Stimulated activated CD8-positive, alpha-beta memory T cell treated with anti-CD3 and anti-CD28 coated beads, Interleukin-7, amount 100 ng/mL, for 1 hour (primary cell): ENCODE measurements at places on chromosomes 5 and 9.

DNA sequence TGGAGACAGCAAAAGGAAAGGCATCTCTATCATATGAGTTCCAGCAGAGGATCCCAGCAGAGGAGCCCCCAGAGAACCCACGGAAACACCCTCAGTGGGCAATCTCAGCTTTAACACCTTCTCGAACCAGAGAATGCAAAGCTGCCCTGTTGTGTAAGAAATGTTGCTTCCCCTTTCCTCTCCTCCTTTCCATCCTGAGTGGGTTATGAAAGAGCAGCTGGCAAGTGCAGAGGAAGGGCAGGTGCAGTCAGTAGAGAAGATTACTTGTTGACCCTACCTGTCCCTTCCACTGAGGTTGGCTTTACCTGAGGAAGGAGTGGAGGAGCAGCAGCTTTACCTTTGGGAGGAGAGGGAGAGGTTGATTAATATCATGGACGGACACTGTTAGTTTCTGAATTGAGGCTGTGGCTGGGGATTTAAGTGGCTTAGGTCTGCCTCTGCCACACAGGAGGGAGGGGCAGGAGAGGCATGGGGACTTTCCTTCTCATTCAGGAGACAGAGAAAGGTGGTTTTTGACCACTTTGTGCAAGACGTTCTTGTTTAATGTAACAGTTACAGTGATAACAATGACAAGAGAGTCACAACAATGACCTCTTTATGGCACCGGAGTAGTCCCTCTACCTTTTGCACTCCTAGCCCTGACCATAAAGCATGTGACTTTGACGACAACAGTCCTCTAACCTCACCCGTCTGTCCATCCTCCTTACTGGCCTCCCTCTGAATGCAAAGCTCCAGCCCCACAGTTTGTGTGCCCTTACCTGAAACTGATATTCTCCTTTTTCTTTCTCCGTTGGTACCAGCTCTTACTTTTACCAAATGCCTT lies 254.8 kb downstream of the NSG2 start:
- DNase-seq: no peak

DNA sequence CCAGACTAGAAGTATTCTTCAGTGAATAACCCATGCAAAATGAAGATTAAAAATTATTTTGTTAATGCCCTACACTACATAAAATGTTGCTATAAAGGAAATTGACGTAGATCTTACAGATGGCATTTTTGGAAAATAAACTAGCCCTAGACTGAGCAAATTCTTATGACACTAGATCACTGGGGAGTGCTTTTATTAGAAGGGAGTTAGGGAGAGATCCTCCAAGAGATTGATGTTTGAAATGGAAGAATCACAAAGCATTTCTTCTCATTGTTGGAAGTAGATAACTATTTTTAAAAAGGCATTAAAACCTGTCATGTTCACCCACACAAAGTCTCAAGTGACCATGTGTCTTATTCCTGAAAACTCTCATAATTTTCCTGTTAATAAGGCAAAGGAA lies 351.1 kb upstream of the TLE4 start:
- DNase-seq: no peak

DNA sequence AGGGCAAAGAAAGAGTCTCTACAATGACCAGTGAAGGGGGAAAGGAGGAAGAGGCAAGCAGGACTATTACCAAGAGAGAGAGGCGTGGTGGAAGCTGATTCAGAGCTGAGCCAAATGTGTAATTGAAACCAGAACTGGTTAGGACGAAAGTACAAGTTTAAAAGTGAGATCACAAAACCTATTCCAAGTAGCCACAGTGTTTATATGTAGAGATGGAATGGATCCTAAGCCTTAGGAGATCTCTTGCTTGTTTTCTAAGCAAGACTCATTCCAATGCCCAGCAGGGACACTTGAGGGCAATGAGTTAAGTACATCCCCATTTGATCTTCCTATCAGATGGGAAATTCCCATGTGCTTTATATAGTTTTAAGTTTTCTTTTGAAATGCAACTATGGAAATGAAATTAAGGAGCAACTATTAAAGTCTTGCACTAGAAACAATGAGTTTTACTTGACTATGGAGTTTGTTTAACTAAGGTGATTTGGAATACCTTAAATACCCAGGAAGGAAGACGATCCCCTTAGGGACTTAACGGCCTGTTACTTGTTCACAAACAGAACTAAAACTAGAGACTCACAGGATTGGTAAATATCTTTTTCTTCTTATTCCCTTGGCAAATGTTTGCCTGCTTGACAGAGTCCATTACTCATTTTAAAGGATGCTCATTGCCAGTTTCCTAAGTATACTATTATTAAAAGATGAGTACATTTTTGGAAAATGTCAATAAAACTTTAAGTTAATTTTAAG lies 51.1 kb upstream of the SNX2 start:
- no peak for DNase-seq

DNA sequence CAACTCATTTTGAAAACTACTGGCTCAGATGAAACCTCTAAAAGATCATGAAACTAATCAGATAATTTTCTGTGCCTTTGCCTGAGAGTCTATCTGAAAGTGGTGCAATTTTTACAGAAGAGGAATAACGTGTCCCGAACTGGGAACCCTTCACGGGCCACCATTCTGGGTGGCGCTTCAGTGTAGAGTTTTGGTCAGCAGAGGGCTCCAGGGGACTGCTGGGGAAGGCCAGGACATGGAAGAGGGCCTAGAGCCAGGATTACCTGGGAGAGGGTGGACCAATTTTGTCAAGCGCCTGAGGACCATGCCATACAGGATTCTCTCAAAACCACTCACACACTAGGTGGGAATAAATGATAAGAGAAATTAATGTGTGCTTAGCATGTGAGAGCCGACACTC lies 49.7 kb upstream of the PLEKHG4B start:
- no peak for DNase-seq

DNA sequence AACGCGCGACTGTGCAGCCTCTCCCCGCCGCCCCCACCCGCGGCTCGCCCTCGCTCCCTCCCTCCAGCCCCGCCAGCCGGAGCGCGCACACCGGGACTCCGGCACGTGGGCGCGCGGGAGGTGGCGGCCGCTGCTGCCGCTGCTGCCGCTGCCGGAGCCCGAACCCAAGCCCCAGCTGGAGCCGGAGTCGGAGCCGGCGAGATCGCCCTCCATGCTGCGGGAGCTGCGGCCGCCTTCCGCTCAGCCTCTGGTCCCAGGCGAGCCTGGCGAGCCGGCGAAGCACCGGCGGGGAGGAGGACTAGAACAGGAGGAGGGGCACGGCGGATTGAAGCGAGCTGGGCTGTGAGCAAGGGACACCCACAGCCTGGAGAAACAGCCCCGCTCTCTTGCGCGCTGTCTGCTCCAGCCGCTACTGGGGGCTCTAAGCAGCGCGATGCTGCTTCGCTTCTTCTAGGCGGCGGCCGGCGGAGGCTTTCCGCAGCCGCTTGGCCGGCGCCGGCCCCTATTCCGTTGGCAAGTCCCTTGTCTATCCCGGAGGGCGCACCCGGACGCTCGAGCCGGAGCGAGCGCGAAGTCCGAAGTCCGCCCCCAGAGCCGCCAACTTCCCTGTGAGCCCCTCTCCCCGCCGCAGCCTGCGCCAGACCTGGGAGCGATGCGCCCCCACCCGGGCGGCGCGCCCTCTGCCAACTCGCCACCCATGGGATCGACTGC lies 598.7 kb upstream of the SGCD start:
- DNase-seq: no peak

GRCh38 chr9:14756291-14756690 lies 33.8 kb upstream of the CER1 start:
- no peak for DNase-seq
